ENCODE measurements at places on chromosomes 6 and 20. TPM values are rescaled to one million over a fixed set of nuclear protein-coding genes. Genes with fewer than 3 reads are reported as not detected.

DNA sequence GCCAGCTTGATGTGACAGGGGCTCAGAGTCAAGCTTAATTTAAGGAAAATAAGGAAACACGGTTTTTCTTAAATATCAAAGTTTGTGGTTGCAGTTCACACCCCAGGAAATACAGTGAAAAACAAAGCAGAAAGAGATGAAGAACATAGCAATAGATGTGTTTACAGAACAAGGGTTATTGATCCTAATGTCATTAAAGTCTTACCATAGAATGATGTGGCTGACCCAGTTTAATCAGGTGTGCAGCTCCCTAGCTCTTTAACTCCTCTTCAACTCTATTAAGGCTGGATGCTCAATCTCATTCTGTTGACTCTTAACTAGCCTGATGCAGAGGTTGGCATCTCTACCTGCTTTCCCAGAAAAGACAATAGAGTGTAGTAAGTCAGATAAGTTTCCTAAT, 7.5 kb upstream of the GTF3C6 start:
- H3K4me1 ChIP-seq, result no peaks in the 10 kb centered on the region
- no peaks in the 10 kb centered on the region for H3K36me3 ChIP-seq
- no peak overlapping the region for H3K4me3 ChIP-seq
- DNase-seq, result no peak

- no peak overlapping the region for H3K27ac ChIP-seq
- no peaks in the 10 kb centered on the region for H3K4me1 ChIP-seq
- no peaks in the 10 kb centered on the region for H3K36me3 ChIP-seq
- no peak for DNase-seq
Observed at GRCh38 chr6:1322696-1323219, 10.9 kb downstream of the FOXQ1 start.

SNTA1 gene
- 7.7 TPM for polyA plus RNA-seq

HCK gene
- 33.3 TPM for polyA plus RNA-seq

SENP6 gene
- polyA plus RNA-seq, result 91.4 TPM

DNA sequence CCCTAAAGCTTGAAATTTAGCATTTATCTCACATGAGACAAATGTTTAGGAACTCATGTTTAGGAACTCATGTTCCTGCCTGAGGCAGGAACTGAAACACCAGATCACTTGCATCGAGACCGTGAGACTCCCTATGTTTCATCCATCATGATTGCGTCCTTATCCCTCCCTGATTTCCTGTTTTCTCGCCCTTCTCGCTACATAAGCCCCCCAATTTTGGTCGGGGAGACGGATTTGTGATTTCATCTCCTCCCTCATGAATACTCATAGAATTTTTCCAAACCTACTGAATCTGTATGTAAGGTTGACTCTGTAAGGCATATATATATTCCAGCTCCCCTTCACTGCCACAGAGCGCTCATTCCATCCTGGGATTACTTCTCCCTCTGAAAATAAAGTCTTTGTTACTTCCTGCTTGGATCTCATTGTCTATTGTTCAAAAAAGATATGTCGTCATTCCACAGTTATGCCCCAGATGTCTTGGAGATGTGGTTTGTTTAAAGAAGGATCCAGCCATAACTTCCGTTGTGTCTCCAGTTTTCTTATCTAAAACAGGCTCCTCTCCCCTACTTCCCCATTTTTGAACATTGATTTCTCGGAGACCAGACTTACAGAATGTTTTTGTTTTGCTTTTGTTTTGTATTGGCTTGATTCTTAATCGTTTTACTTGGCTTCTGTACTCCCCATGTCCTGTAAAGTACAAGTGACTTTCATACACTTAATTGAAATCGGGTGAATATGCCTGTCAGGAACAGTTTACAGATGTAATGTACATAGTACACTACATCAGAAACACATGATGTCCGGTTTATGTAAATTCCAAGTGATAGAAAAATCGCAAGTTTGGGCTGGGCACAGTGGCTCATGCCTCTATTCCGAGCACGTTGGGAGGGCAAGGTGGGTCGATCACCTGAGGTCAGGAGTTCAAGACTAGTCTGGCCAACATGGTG, 118.7 kb downstream of the HFE start:
- peak overlapping the region; percentile 68 for H3K4me3 ChIP-seq
- peak overlapping the region; percentile 100 for H3K27ac ChIP-seq
- H3K36me3 ChIP-seq, result no peaks in the 10 kb centered on the region
- no peaks in the 10 kb centered on the region for H3K27me3 ChIP-seq
- no peak for DNase-seq

DNA sequence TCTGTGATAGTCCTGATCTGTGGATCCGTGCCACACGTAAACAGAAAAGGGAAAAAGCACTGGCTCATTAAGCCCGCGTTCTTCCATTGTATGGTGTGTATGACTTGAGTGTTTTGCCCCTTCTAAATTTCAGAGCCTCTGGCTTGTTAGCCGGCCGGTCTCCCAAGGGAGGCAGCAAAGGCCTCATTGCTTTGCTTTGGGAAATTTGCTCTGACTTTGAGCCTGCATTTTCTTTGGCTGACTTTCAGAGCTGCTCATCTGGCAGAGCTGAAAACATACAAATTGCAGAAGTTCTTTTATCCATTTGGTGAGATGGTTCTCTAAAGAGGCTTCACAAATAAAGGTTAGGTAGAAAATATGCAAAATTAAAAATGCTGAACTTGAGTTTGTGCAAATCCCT, 123.0 kb downstream of the UTRN start:
- H3K27me3 ChIP-seq, result no peaks in the 10 kb centered on the region
- H3K4me1 ChIP-seq, result no peaks in the 10 kb centered on the region
- no peak overlapping the region for H3K27ac ChIP-seq
- DNase-seq, result no peak
- H3K36me3 ChIP-seq, result peaks cover 4% of the 10 kb centered on the region

SAMD5 gene
- polyA plus RNA-seq, result 1.2 TPM

DNA sequence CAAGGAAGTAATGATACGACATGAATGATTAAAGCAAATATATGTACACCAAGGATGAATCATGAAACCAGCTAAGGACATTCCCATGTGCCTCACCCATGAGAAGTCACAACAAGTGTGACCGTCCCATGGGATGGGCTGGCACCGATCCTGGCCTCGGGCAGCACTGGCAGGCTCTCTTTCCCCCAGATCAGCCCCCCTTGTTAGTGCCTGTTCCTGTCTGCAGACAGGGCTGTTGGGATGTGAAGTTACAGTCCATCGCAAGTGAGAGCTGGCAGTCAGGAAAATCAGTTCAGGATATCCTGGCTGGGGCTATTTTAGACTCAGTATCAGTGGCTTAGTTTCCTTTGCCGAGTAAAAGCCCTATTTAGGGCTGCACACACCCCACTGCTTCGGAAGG, 129.2 kb upstream of the SNX9 start:
- peaks cover 2% of the 10 kb centered on the region for H3K27me3 ChIP-seq
- no peak overlapping the region for H3K27ac ChIP-seq
- H3K36me3 ChIP-seq, result no peaks in the 10 kb centered on the region
- H3K4me3 ChIP-seq, result no peak overlapping the region

- H3K27ac ChIP-seq, result peak overlapping the region; percentile 68
- no peak overlapping the region for H3K4me3 ChIP-seq
- H3K27me3 ChIP-seq, result no peaks in the 10 kb centered on the region
- no peak for DNase-seq
Observed at GRCh38 chr6:35049900-35050756, 91.0 kb downstream of the TCP11 start.

DNA sequence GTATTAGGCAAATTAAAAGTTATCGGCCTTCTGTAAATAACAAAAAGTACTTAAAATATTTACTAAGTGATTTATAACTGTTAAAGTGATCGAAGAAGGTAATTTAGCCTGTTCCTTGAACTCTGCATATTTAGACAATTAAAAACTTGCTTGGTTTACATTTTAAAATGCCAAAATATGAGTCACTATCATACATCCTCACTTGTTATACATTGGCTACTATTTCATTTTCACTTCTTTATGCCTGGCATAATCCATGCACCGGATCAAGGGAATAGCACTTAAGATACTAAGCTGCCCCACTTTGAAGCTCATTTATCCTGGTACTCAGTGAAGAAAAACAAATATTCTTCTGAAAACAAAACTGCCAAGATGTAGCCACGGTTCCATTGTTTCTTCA, 344.6 kb downstream of the UBE3D start:
- H3K27ac ChIP-seq, result no peak overlapping the region
- H3K27me3 ChIP-seq, result no peaks in the 10 kb centered on the region
- no peaks in the 10 kb centered on the region for H3K36me3 ChIP-seq
- DNase-seq, result no peak
- no peaks in the 10 kb centered on the region for H3K4me1 ChIP-seq

MRPS18A gene
- polyA plus RNA-seq, result 28.1 TPM

TBXT gene
- 0.02 TPM for polyA plus RNA-seq

GRCh38 chr20:5181958-5182357, 55.1 kb downstream of the CDS2 start:
- H3K27me3 ChIP-seq, result no peaks in the 10 kb centered on the region
- no peak overlapping the region for H3K27ac ChIP-seq
- peaks cover 56% of the 10 kb centered on the region for H3K36me3 ChIP-seq
- H3K4me3 ChIP-seq, result no peak overlapping the region
- H3K4me1 ChIP-seq, result no peaks in the 10 kb centered on the region

OOEP gene
- polyA plus RNA-seq, result 0.23 TPM

DNA sequence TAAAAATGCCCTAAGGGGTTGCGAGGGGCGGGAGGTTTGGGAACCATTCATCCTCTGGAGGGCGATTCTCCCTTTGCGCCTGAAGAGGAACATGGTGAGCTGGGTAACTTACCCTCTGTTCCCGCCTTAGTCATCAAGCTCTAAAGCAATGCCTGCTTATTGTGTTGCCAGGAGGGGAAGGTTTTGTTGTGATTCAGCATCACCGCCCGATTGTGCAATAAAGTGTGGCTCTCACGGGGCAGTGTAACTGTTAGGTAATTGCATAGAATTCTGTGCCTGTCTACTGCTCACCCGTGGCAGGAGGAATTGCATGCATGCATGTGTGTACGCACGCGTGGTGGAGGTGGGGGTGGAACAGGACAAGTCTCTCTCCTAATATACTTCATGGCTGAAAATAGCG, 95.5 kb upstream of the AGPAT4 start:
- no peaks in the 10 kb centered on the region for H3K36me3 ChIP-seq
- H3K27me3 ChIP-seq, result no peaks in the 10 kb centered on the region
- no peak overlapping the region for H3K4me3 ChIP-seq
- no peak for DNase-seq

GRM1 gene
- polyA plus RNA-seq, result 0.05 TPM

BPI gene
- polyA plus RNA-seq, result 0.57 TPM

MICB gene
- polyA plus RNA-seq, result 4.2 TPM

GRCh38 chr20:12718619-12719018, 290.2 kb upstream of the SPTLC3 start:
- H3K27ac ChIP-seq, result no peak overlapping the region
- no peaks in the 10 kb centered on the region for H3K4me1 ChIP-seq
- no peak overlapping the region for H3K4me3 ChIP-seq
- H3K27me3 ChIP-seq, result no peaks in the 10 kb centered on the region

C20orf144 gene
- 0.23 TPM for polyA plus RNA-seq

- DNase-seq, result no peak
- peaks cover 5% of the 10 kb centered on the region for H3K4me1 ChIP-seq
- H3K4me3 ChIP-seq, result no peak overlapping the region
- no peaks in the 10 kb centered on the region for H3K36me3 ChIP-seq
- no peaks in the 10 kb centered on the region for H3K27me3 ChIP-seq
- peak overlapping the region; percentile 52 for H3K27ac ChIP-seq
Observed at GRCh38 chr20:24406251-24406650, 63.2 kb upstream of the SYNDIG1 start.

Data from thymus (tissue), 14 donors.